Sciatic nerve (tissue), 2 donors: ENCODE measurements at places on chromosomes 5 and 9. TPM values are rescaled to one million over a fixed set of nuclear protein-coding genes. Genes with fewer than 3 reads are reported as not detected.
A peak's percentile ranks its signal among the peaks of the same experiment; 100 is the strongest.

SYK gene
- 25.6 TPM for total RNA-seq

AK8 gene
- total RNA-seq, result 1.6 TPM

INSL4 gene
- total RNA-seq, result not detected

MTX3 gene
- total RNA-seq, result 20.7 TPM

PTGDS gene
- total RNA-seq, result 1,668 TPM

MORN5 gene
- total RNA-seq, result not detected

POLR3G gene
- total RNA-seq, result 5.6 TPM

LRRC8A gene
- 67.2 TPM for total RNA-seq

CDH18 gene
- 0.71 TPM for total RNA-seq

ECSCR gene
- 32.3 TPM for total RNA-seq

IGIP gene
- 34.7 TPM for total RNA-seq

DNA sequence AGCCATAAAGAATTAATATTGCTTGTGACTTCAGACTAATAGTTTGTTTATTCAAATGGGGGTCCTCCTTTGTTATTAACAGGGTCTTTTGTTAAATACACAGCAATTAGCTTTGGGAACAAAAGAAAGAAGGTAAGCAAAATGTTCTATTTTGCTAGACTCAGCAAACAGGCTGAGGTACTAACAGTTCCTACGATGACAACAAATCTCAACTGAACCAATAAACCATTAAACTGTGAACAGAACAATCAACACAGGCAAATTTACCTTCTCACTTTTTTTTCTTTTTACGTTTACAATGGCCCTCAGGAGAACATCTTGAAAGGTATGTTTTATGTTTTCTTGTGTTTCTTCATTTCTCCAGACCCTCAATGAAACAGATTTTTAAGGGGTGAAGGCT is 207.2 kb downstream of the NFIB start:
- DNase-seq, result no peak

- DNase-seq, result no peak
Measured at GRCh38 chr5:105030153-105030552, 1467.6 kb upstream of the NUDT12 start.

DNA sequence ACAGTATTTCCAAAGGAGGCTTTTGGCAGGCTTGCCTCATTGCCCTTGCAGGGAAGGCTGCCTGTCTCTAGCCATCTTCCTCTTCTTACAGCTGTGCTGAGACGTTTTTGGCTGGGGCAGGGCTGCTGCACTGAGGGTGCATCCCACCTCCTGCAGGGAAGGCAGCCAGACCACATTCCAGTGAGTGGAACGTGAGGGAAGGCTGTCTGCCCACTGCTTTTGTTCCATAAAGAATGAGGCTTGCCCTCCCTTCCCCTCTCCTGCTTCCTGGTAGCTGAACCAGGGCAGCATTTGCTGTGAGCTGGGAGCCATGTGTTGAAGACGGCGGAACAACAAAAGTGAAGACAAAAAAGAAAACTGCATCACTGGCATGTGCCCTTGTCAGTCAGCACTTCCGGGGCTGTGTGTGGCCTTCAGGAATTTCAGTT is 16.8 kb downstream of the MGAT1 start:
- no peak for DNase-seq

DNA sequence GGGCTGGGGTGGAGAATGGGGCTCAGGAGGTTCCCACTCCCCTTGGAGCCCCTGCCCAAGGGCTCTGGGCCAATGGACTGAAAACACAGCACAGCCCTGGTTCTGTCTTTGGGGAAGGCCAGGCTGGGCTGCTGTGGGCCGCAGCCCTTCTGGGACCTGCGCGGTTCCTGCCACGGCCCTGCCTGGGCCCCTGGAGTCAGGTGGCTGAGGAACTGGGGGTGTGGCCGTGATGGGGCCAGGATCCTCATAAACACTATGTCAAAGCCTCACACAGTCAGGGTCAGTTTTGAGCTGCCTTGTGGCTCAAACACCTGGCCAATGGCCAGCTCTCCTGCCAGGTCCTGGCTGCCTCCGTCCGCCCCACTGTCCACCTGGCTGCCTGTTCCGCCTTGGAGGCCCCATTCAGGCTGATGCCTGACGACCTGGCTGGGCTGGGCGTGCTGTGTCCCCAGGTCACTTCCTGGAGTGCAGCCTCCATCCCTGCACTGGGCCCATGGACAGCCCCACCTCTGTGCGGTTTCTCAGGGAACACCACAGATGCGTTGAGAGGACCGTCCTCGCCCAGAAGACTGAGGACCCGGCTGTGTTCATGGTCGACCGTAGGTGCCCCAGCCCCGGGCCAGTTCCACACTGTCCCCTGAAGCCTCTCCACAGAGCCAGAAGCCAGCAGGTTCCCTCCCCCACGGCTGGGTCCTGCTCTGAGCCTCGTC is 27.5 kb downstream of the PAEP start:
- DNase-seq, result peak; percentile 44

DNA sequence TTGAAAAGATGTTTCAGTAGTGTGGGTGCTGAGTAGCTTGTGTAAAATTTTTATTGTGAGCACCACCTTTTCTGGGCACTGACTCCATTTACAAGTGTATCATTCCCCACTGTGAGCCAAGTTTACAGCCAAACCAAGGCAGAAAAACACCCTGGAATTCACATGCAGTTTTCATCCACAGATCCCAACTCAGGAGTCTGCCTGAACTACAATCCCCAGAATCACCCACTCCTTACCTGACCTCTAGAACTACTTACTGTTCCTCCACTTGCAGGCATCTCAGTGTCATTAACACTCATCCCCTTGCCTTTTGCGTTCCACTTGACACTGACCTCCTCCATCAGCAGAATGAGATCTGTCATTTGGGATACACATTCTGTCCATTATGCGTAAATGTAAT is 2042.6 kb upstream of the CDH6 start:
- DNase-seq, result no peak

DNA sequence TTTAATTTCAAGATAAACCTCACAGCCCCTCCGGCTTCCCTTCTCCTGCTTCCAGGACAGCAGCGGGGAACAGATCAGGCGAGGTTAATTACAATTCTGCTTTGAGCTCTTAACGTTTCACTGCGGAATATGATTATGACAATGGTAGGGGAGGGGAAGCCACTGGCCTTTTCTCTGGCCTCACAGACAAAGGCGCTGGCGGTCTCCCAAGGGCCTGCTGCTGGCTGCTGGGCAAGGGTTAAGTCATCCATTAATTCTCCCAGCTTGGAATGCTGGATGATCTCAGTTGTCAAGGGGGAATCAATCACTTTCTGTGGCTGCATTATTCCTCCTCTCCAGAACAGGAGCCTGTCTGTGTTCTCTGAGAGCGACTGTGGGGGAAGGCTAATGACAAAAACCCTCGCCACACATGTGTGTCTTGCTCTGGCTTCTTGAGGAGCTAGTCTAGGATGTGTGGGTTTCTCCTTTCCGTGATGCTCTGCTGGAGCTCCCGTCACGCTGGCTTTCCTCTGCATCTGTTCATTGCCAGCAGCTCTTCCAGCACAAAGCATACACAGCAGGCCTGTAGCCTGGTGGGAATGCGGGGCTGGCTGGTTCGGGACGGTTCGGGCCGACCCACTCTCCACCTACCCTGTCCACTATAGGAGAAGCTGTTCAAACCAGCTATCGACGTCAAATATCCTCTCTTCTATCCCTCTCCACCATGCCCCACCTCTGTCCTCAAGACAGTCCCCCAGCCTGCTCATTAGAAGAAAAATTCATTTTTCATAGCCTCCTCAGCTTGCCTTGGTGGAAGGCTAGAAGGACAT is 82.8 kb downstream of the DCP2 start:
- DNase-seq, result no peak

- DNase-seq, result no peak
Measured at GRCh38 chr5:158456756-158457155, 597.8 kb upstream of the CLINT1 start.

- no peak for DNase-seq
Measured at GRCh38 chr5:10699987-10700386, 61.0 kb downstream of the DAP start.

- DNase-seq, result no peak
Measured at GRCh38 chr9:95726756-95727155, 148.7 kb upstream of the ERCC6L2 start.

GRCh38 chr5:1297243-1297642 is 2.4 kb upstream of the TERT start:
- no peak for DNase-seq

GRCh38 chr5:43412644-43413043 is 453 bp upstream of the CCL28 start:
- no peak for DNase-seq

- DNase-seq, result no peak
Measured at GRCh38 chr9:133371261-133371711, 4.6 kb downstream of the SURF4 start.

GRCh38 chr5:74822288-74822687 is 43.9 kb downstream of the FAM169A start:
- no peak for DNase-seq

DNA sequence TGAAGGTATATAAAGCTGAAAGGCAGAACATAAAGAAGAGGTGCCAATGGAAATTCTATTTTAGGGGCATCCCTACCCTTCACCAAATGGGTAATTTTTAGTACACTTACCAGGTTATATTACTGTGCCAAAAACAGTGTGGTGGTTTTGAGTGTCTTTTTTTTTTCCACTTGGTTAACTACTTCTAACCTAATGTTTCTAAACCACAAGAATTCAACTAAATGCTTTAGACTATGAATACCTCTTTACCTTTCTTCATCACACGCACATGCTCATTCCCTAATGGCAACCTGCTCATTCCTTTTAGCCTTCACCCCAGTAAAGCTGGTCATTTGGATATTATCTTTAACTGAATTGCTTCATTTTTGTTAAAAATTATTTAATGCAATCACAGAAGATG is 215.6 kb downstream of the PIK3R1 start:
- DNase-seq, result no peak

- DNase-seq, result no peak
Measured at GRCh38 chr5:41924526-41924871, 582 bp upstream of the FBXO4 start.

DNA sequence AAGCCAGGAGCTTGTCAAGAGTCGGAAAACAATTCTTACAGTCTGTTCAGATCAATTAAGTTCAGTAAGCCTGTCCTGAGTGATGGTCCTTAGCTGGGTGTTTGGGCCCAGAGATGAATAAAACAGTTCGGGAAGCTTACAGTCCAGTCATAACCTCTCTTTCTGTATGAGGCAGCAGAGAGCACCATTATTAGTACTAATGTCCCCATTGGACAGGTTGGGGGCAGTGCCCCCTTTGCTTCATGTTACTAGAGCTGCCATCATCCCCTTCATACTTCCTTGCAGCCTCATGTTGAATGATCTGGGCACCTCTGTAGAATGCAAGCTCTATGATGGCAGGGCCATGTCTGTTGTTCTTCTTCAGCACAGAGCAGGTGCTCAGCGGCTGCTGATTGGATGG is 9.8 kb downstream of the DOCK2 start:
- DNase-seq, result no peak

- no peak for DNase-seq
Measured at GRCh38 chr9:108475813-108476212, 380.0 kb downstream of the ACTL7B start.

- no peak for DNase-seq
Measured at GRCh38 chr9:135641047-135641446, 1.7 kb upstream of the GLT6D1 start.

GRCh38 chr5:22779499-22779898 is 73.6 kb downstream of the CDH12 start:
- no peak for DNase-seq

GRCh38 chr5:14724633-14725032 is 60.1 kb downstream of the OTULIN start:
- DNase-seq, result no peak

DNA sequence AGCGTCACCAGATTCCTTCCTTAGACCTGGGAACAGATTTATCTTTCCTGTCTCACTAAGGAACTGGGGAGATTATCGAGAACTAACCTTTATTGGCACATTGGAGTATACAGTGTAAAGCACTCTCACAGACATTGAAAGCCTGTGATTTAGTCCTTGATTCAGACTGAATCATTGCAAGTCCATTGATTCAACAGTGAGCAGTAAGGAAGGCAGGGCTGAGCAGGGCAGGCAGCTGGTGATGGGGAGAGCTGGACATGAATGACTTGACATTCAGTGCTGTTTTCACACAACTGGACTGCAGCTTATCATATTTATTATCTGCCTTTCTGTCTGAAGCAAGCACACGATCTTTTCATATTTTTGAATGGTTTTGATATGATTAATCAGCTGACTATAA is 16.2 kb downstream of the ISOC1 start:
- no peak for DNase-seq

DNA sequence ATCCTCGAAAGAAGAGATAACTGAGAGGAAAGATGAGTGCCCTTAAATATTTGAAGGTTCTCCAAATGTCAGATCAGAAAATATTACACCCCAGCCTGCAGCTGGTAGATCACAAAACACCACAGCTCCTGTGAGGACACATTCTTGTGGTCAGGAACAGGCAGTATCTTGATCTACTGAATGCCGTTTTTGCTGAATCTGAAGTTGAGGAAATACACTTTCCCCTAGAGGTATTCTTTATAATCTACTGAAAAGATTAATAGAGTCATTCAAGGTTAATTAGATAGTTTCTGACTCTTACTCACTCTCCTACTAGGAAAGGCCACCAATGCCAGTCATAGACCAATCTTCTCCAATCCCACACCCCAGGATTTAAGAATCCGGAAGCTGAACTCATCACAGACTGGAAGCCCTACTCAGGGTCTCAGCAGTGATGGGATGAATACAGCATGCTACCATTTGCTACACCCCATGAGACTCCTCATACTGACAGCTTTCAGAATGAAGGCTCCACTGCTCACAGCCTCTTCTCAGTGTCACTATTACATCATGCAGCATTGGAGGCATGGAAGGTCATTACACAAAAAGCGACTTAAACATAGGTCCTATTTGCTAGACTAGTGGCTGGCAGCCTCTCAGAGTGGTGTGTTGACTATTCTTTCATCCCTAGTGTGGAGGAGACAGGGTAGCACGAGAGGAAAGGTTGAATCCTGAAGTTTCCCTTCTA is 143.9 kb upstream of the SLC1A3 start:
- no peak for DNase-seq

- no peak for DNase-seq
Measured at GRCh38 chr5:82754759-82755158, 322.4 kb downstream of the TMEM167A start.

GRCh38 chr9:75101004-75101588 is 12.8 kb downstream of the OSTF1 start:
- DNase-seq, result no peak

GRCh38 chr9:117487555-117488175 is 72.8 kb upstream of the ASTN2 start:
- peak; percentile 84 for DNase-seq

- no peak for DNase-seq
Measured at GRCh38 chr5:140220032-140220697, 45.2 kb downstream of the CYSTM1 start.

GRCh38 chr5:59055745-59056448 is 473.0 kb downstream of the RAB3C start:
- DNase-seq, result no peak

GRCh38 chr9:91546574-91546973 is 122.9 kb upstream of the NFIL3 start:
- DNase-seq, result no peak

- DNase-seq, result no peak
Measured at GRCh38 chr5:55969956-55970355, 24.8 kb downstream of the IL6ST start.

GRCh38 chr5:133716532-133717183 is 104.3 kb upstream of the FSTL4 start:
- no peak for DNase-seq
